ENCODE measurements at places on chromosomes 7 and 10. TPM values are rescaled to one million over a fixed set of nuclear protein-coding genes. Genes with fewer than 3 reads are reported as not detected.

ATG9B gene
- total RNA-seq: 7.6 TPM

DNA sequence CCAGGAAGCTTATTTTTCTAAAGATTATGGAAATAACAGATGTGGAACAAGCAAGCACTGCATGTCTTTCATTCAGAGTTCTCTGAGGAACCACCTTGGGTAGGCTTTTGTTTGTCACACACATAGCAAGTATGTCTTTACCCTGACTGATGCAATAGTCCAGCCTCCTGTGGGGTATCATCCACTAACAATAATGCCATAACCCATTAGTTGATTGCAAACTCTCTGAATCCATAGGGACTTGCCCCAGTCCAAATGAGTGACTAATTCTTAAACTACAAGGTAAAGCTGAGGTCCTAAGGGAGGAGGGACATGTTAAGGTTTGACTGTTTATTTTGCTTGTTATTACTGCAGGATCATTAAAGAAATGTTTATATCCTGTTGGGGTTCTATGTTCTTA, 151.4 kb upstream of the PRPS1L1 start:
- no peak for DNase-seq

DNA sequence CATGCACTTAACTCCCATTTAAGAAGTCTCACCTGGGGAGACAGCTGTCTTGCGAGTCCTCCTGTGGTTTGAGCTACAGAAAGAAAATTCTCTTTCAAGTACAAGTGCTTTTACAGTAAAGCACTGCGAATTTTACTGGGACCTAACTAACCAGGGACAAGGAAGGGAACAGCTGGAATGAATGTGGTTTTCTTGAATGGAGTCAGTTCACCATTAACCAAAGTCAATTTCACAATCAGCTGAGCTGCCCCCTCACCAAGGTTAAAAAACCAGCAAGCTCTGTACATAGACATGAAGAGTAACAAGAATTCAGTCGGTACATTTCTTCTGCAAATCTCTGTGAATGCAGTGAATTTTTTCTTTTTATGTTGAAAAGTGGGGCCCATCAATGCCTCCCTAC, 56.3 kb downstream of the GFRA1 start:
- no peak for DNase-seq

- no peak for DNase-seq
These were observed 14.4 kb downstream of the HERPUD2 start for GRCh38 chr7:35680403-35681013.

GRCh38 chr10:17597386-17597785, 19.8 kb downstream of the HACD1 start:
- DNase-seq: no peak

Data from dorsolateral prefrontal cortex (tissue), 122 donors.